Activated T-cell treated with anti-CD3 and anti-CD28 coated beads, Interleukin-2, amount 50 U/mL, for 72 hours (primary cell): ENCODE measurements at places on chromosomes 12 and 14. TPM values are rescaled to one million over a fixed set of nuclear protein-coding genes. Genes with fewer than 3 reads are reported as not detected.

DDIT3 gene
- 71.7 TPM for total RNA-seq

SLC7A8 gene
- total RNA-seq: 1.2 TPM

C14orf39 gene
- total RNA-seq: not detected

ALDH2 gene
- total RNA-seq: 28.0 TPM

GARIN6 gene
- total RNA-seq: not detected

TDRD9 gene
- 1.6 TPM for total RNA-seq

E2F7 gene
- total RNA-seq: 4.9 TPM

SYT1 gene
- total RNA-seq: not detected

NPAS3 gene
- total RNA-seq: not detected

PMEL gene
- total RNA-seq: 1.00 TPM

TCL1B gene
- not detected for total RNA-seq

KCNJ8 gene
- total RNA-seq: not detected

FOXA1 gene
- 0.97 TPM for total RNA-seq

LUM gene
- total RNA-seq: not detected

AGAP2 gene
- 26.9 TPM for total RNA-seq

PXMP2 gene
- total RNA-seq: 19.7 TPM

KLRC2 gene
- 1.9 TPM for total RNA-seq

RD3L gene
- total RNA-seq: not detected

DIO2 gene
- not detected for total RNA-seq

ITGB7 gene
- 111 TPM for total RNA-seq

MYH6 gene
- 0.65 TPM for total RNA-seq

RPL10L gene
- total RNA-seq: not detected

TAS2R9 gene
- total RNA-seq: not detected

HOXC10 gene
- total RNA-seq: not detected
